ENCODE measurements at places on chromosomes 6 and 20. TPM values are rescaled to one million over a fixed set of nuclear protein-coding genes. Genes with fewer than 3 reads are reported as not detected.

Gene FAM209A
- total RNA-seq = not detected

Gene IL17A
- total RNA-seq = not detected

Gene SLC17A2
- total RNA-seq = not detected

Gene KCNK16
- not detected for total RNA-seq

Gene POPDC3
- 71.8 TPM for total RNA-seq

Gene IER3
- 17.0 TPM for total RNA-seq

Gene FBXO9
- total RNA-seq = 58.9 TPM

Gene C20orf202
- total RNA-seq = not detected

Gene IGF2R
- total RNA-seq = 130 TPM

Gene TMEM63B
- 29.9 TPM for total RNA-seq

Gene PTCHD4
- total RNA-seq = 0.54 TPM

Gene TCEA2
- total RNA-seq = 17.5 TPM

Gene YIPF3
- total RNA-seq = 122 TPM

Gene HRH3
- not detected for total RNA-seq

Gene OPN5
- total RNA-seq = not detected

Gene SLC26A8
- not detected for total RNA-seq

Gene BPIFB1
- not detected for total RNA-seq

Gene ABHD16B
- not detected for total RNA-seq

Gene HLA-DRA
- total RNA-seq = 0.26 TPM

Gene TP53TG5
- total RNA-seq = not detected

Gene CCDC170
- total RNA-seq = 2.8 TPM

Gene PI3
- 0.32 TPM for total RNA-seq

Gene IFT52
- 46.4 TPM for total RNA-seq

Gene SLC35A1
- 24.0 TPM for total RNA-seq
